ENCODE measurements at places on chromosomes 6 and 20.
A peak's percentile ranks its signal among the peaks of the same experiment; 100 is the strongest.

GRCh38 chr20:53795170-53795569, 201.5 kb upstream of the ZNF217 start:
- no peak for DNase-seq

DNA sequence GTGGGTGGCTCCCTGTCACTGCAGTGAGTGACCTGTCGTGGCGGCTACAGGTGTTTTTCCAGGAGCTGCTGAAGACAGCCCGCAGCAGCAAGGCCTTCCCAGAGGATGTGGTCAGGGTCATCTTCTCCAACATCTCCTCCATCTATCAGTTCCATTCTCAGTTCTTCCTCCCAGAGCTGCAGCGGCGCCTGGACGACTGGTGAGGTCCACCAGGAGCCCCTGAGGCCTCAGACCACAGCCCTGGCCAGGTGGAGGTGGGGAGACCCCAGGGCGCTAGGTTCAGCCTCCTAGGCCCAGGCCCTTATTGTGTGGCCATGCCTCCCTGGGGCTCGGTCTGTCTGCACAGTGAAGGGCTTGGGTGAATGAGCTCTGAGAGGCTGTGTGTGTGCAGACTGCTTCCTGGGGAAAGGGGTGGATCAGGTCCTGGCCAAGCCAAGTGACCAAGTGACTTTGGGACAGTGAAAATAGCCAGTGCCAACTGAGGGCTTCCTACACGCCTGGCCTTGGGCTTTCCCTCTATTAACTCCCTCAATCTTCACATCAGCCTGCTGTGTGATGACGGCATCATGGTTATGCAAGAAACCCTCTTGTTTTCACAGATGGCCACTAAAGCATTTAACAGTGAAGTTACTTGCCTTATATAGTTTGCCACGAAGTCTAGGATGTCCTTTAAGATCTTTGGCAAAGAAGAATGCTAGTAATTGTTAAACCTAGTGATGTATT, 6.4 kb downstream of the FGD2 start:
- no peak for DNase-seq

DNA sequence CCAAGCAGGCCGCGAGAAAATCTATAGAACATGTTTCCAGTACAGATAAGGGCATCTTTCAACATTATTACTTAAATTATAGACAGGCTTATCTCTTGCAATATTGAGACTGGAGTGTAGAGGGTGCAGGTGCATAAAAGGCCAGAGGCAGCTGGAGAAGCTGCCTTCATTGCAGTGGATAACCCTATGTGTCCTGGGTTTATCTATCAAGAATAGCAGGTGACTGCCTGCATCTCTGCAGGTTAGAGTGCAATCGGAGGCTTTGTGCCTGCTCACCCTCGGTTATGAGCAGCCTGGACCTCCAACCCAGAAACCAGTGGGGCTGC, 28.7 kb upstream of the ECI2 start:
- no peak for DNase-seq

GRCh38 chr20:20658871-20659431, 53.5 kb downstream of the RALGAPA2 start:
- no peak for DNase-seq

DNA sequence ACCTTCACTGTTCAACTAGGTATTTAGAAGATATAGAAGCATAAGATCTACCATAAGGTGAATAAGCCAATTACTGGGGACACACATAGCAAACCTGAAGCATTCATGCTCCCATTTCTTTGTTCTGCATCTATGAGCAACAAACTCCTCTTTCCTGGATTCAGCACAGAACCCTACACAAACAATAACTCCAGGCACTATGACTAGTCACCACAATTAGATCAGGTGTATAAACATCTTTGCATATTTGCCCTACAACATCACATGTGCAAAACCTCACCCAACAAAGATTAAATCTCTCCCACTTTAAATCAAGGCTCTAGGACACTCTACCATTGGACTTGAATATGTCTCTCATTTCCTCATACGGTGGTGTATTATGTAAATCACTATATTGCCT, 652.3 kb downstream of the EPHA7 start:
- no peak for DNase-seq

DNA sequence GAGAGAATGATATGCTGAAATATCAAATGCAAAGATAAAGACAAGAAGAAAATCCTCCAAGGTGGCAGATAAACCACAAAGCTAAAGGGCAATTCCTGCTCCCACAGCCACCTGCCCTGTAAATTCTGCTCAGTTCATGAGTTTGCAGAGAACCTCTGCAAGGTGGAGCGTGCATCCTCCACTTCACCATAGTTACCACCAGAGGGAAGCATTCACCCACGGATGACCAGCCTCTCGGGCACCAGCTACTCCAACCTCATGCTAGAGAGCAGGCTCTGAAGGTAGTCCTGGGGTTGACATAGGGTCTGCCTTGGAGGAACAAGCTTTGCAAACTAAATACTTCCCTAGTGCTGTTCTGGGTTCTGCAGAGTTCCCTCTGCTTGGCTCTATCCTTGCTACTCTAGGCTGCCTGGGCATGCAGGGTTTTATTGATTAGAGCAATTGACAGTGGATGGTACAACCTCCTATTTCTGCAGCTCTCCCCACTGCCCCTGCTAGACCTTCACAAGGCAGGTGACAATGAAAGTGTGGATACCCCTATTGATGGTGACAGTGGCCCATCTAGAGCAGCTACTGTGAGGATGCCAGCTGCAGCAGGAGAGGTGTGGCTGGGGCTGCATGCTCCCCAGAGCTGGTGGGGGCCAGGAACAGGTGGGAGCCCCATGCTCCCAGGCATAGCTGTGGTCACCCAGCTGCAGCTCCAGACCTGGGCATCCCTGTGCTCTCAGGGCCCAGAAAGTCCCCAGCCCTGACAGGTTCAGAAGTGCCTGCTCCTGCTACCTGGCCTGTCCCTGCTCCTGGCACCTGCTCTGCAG, 51.1 kb downstream of the GGTLC1 start:
- peak; percentile 64 for DNase-seq

- no peak for DNase-seq
These were observed 111.7 kb downstream of the THBS2 start for GRCh38 chr6:169141671-169142537.

DNA sequence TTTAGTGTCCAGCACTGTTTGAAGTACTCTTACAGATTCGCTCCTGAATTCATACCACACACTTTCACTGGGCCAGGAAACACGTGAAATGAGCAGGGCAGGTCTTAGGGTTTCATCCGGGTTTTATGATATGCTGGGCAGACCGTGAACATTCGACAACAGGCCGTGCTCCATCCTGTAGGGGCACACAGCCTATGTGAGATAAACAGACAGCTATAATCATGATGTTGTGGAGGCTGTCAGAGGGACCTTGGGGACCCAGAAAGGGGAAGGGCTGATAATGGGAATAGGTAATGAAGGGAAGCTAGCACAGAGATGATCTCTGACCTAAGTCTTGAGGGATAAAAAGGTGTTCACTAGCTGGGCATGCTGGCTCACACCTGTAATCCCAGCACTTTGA, 110.4 kb downstream of the RIN2 start:
- DNase-seq = no peak

DNA sequence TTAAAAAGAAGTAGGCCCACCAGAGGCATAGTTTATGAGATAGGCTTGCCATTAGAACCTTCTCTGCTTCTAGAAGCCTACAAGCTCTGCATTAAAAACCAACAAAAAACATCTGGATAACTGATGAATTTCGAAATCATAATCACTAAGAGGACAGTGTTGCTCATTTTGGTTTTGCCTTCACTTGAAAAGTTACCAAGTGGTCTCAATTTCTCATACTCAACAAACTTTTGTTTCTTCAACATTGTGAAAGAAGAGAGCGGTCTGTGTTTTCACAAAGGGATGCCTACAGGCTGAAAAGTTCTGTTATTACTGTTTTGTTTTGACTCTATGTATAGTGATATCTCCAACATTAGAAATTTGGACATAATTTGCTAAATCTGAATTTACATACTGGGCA, 98.9 kb downstream of the PDSS2 start:
- DNase-seq = no peak

- no peak for DNase-seq
These were observed 174.7 kb downstream of the FOXC1 start for GRCh38 chr6:1784422-1784884.

DNA sequence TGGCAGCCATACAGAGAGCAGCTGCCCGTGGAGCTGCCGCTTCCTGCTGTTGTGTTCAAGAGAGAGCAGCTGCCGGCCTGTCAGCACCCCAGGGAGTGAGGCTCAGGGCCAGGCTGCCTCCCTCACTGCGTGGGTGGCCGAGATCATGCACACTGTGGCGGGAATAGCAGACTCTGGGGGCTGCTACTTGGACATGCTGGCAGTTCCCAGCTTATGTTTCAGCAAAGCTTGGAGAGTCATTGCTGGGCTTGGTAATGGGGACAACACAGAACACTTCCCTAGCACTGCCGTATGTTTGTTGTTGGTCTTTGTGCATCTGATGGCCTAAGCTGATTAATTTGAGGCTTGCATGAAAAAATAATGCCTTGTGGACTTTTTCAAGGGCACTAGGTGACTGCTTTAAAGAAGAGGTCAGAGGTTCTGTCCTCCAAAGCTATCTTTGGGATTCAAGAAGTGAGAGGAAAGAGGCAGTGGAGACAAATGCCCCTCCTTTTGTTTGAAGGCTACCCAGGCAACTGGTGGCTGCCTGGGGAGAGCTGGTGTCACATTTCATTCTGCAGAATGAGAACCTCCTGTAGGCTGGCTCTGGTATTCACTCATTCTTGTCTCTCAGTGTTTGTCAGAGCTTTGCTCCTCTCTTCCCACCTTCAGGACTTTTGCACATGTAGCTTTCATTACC, 18.8 kb downstream of the MRAP2 start:
- no peak for DNase-seq

DNA sequence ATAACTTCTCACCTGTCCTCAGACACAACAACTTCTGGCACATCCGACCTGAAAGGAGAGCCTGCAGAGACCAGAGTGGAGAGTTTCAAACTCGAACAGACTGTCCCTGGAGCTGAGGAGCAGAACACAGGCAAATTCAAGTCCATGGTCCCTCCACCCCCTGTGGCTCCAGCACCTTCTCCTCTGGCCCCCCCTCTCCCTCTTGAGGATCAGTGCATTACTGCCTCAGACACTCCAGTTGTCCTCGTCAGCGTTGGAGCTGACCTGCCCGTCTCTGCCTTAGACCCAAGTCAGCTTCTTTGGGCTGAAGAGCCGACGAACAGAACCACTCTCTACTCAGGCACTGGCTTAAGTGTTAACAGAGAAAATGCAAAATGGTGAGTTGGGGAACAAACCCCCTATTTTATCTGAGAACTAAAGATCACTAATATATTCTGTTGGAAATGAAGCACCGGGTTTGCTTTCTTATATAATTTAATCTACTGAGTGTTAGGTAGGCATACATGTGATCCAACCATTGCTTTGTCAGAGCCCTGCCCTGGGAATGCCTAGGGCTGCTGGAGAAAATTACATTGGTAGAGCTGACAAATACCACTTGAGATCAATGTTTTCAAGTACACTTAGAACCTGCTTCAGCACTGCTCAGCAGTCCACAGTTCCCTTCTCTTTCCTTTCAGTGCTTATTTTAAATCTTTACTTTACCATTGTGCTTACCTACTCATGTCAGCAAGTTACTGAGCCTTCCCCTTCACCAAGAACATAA, 77.5 kb upstream of the LTV1 start:
- no peak for DNase-seq

GRCh38 chr6:107128175-107128574, 12.9 kb upstream of the BEND3 start:
- DNase-seq = no peak

DNA sequence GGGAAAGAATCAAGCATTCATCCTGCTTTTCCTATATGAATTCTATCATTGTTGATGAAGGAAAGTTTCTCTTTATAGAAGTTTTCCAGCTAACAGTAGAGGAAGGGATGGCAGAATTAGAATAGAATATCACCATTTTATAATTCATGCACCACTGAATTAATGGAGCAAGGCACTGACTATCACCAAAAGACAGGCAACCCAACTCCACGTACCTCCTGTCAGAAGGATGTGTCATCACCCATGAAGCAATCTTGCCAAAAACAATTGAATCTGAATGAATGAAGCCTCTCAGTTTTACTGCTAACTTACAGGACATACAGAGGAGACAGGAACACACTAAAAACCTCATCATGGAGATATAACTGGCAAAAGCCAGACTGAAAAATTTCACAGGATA, 122.4 kb downstream of the NFATC2 start:
- DNase-seq = peak; percentile 31

- DNase-seq = no peak
These were observed 211.3 kb upstream of the RUNX2 start for GRCh38 chr6:45116714-45117410.

- no peak for DNase-seq
These were observed 67.1 kb downstream of the EDN1 start for GRCh38 chr6:12356983-12357972.

- DNase-seq = no peak
These were observed 23.5 kb downstream of the WDR27 start for GRCh38 chr6:169678342-169678741.

- DNase-seq = no peak
These were observed 148.3 kb upstream of the IMPG1 start for GRCh38 chr6:76220805-76221204.

DNA sequence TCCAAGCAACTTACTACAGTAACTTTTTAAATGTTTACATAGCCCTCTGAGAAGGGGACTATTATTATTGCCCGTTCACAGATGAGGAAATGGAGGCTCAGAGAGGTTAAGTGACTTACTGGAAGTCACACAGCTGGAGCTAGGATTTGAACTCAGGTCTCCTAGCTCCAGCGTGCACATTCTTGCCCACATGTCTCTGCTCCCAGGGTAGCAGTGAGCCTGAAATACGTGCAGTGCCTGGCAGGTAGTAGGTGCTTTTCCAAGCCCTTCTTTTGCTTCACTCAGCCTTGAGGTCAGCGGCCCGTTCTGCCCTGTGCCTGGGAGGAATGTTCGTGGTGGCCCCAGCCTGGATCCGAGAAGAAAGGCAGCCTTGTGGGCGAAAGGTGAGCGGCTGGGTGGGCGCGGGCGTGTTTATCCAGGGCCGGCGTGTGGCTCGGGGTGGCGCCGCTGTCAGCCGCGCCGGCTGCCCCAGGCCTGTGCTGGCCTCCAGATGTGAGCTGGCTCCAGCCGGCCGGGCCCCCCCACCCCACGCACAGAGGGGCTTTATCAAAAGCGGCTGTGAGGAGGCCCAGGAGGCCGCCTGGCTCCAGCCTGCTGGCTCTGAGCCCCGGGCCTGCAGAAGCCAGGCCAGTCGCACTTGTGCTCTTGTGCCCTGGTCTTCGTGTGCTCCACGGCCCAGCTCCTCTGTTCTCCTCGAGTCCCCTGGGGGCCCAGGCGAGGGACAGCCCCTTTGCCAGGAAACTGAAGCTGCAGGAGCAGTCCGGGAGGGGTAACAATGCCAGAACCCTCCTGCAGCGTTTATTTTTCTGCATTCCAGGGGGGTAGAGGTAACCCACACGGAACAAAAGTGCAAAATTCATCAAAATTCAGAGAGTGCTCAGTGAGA, 58.1 kb downstream of the UBE2V1 start:
- DNase-seq = no peak

DNA sequence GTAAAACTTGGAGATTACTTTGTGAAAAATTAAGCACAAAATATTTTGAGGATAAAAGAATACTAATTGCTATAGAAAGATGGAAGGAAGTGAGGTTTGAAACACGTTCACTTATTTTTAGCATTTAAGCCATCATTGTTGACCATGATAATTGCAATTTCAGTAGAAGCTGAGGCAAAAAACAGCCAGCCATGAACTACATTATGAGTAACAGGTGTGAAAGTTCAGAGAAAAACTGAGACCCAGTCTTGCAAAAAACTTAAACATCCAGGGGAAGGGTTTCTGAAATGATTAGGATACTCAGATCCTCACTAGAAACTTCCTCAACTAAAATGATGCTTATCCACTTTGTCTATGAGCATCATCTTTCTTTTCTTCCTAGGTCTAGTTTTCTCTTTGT, 619.4 kb downstream of the PHF3 start:
- DNase-seq = no peak

- no peak for DNase-seq
These were observed 30.3 kb downstream of the SAMD5 start for GRCh38 chr6:147538821-147539220.

GRCh38 chr6:116859264-116859663, 17.8 kb upstream of the RFX6 start:
- no peak for DNase-seq

Measured in CD4-positive, alpha-beta T cell treated with Interleukin-15 for 4 hours (primary cell).